ENCODE measurements at places on chromosomes 11 and 22.

DNA sequence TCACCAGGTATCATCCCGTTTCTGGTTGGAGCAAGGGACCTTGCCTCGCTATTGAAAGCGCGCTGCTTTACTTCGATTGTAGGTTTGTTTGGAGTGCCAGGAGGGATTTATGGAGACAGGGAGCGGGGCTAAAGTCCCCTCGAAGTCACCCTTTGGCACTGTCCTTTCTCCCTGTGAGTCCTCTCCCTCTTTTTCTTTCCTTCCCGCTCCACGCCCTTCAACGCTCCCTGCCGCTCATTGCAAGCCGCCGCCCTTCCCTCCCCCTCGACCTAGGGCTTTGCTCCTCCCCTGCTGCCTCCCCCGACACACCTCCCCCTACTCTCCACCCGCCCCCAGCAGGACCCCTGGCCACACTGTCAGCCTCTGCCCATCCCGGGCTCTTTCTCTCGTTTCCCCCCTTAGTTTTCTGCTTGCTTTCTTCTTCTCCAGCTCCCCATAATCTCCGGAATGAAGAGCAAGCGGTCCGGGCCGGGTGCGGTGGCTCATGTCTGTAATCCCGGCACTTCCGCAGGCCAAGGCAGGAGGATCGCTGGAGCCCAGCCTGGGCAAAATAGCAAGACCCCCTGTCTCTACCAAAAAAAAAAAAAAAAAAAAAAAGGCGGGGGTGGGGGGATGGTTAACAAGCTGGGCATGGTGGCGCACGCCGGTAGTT lies 41.0 kb downstream of the AHNAK start:
- DNase-seq: no peak

DNA sequence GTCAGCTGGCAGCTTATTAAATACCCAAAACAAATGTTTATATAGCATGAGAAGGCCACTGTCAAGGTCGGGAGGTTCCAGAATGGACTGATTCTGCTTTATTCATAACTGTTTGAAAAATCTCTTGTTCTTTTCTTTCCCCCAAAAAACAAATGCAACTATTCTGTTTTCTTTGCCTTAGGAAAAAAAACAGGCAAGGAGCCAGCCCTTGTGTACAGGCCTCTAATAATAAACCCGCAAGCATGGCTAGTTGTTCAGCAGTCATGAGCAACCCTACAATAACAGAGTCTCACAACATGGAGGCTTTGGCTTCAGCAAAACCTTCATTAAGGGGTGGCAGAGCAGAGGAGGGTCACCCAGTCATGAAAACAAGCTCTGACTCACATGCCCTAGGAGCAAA lies 191.7 kb downstream of the KIRREL3 start:
- no peak for DNase-seq

GRCh38 chr22:37133304-37134018 lies 16.3 kb downstream of the IL2RB start:
- no peak for DNase-seq

- DNase-seq: no peak
Measured at GRCh38 chr11:68047437-68048290, 8.8 kb downstream of the TCIRG1 start.

DNA sequence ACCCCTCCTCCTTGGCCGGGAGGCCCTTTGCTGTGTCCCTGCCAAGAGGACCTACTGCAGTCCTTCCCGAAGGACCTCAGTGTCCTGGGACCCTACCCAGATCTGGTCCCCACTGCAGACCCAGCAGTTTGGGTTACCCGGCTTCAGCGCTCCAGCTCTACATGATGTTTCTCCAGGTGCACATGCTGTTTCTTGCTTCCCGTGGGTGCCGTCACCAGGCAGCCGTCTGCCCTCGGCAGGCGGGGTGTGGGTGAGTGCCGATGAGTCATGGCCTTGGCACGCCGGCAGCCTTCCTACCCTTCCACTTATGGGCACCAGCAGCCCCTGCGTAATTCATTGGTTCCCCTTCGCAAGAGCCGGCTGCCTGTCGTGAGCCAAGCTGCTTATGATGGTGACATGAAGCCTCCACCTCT lies 101.8 kb downstream of the BCR start:
- no peak for DNase-seq

GRCh38 chr11:25068451-25068850 lies 571.6 kb downstream of the LUZP2 start:
- DNase-seq: no peak

DNA sequence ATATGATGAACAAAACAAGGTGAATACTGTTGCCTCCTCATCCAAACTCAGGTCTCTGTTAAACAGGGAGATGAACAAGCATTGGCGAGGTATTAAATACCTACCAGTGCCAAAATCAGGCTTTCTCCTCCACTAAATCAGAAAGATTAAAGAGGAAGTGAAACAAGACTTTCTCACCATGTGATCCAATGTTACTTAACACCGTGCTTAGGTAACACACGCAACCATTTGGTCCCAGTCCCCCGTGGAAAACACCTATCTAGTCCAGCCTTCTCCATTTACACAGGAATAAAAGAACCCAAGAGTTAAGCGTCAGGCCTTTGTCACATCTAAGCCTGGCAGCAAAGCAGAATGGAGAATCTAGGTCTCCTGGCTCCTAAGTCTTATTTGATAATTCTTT lies 34.5 kb downstream of the TENM4 start:
- no peak for DNase-seq

- no peak for DNase-seq
Measured at GRCh38 chr11:23278121-23278520, 417.8 kb upstream of the CCDC179 start.

Measured in T-helper 2 cell (primary cell).